AG08395 (cell line): ENCODE measurements at places on chromosomes 12 and 14.

- no peak for DNase-seq
Observed at GRCh38 chr12:32398816-32399369, 465 bp upstream of the FGD4 start.

DNA sequence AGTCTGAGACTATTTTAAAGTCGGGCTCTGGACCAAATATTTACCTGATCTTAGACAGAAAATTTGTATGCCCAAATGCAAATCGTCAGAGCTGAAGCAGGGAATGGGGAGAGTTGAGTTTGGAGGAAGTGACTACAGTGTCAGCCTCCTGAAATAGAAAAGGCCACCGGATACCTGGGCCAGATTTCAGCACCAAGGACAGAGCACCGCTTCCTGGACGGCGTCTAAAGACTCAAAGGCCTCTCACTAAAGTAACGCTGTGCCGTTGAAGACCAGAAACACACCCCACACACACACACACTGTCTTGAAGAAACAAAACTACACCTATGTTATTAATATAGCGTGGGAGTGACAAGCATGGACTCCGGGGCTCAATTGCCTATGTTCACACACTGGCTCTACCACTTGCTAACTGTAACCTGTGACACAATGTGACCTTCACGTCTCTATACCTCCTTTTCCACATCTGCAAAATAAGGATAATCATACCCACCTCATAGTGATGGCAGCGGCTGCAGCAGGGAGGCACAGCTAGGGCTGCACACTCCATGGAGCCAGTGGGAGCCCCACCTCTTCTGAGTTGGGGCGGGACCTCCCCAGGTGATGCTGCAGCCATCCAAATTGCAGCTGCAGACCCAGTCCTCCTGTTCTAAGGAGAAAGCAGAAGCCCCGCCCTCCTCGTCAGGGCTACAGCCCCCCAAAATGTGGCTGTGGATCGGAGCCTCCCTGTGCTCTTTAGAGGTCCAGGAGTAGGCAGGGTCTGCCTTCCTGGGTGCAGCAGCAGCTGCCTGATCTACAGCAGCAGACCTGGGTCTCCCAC lies 35.6 kb downstream of the KRT76 start:
- DNase-seq, result peak; percentile 54

GRCh38 chr12:50050410-50051098 lies 6.8 kb upstream of the ASIC1 start:
- DNase-seq, result peak; percentile 50

- DNase-seq, result peak; percentile 62
Observed at GRCh38 chr12:82835217-82835616, 148.5 kb downstream of the TMTC2 start.

- DNase-seq, result peak; percentile 20
Observed at GRCh38 chr14:61388173-61388975, 67.0 kb downstream of the PRKCH start.

- DNase-seq, result no peak
Observed at GRCh38 chr14:74555476-74556050, 56.5 kb downstream of the LTBP2 start.

DNA sequence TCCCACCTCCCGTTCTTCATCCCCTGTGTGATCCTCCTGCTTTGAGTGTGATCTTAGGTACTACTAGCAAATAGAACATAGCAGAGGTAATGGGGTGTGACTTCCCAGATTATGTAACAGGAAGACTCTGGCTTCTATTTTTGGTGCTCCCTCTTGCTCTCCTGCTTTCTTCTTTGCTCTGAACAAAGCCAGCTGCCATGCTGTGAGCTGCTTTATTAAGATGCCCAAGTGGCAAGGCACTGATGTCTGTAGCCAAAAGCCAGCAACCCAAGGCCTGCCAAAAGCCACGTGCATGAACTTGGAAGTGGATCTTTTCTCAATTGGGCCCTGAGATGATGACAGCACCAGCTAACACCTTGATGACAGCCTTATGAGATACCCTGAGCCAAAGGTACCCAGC lies 5.8 kb upstream of the MFAP5 start:
- no peak for DNase-seq

GRCh38 chr12:99367181-99367580 lies 280.4 kb upstream of the GARIN6 start:
- DNase-seq, result no peak

- DNase-seq, result no peak
Observed at GRCh38 chr14:33716921-33717320, 234.0 kb downstream of the EGLN3 start.

DNA sequence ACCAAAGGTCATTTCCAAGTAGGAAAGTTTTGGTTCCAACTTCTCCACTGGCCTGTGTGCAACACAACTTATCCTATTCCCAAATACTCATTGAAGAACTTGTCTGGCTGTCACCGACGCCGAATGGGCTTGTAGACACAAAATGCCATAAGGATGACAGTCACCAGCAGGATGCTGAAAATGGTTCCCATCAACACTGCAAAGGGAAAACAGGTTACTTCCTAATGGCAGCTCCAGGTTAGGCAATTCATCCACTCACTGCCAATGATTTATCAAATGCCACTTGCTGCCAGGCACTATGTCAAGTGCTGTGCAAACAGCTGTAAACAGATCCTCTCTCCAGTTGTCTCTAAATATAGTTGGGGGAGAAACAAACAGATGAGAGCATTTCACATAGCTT lies 6.1 kb downstream of the C12orf76 start:
- DNase-seq, result no peak

DNA sequence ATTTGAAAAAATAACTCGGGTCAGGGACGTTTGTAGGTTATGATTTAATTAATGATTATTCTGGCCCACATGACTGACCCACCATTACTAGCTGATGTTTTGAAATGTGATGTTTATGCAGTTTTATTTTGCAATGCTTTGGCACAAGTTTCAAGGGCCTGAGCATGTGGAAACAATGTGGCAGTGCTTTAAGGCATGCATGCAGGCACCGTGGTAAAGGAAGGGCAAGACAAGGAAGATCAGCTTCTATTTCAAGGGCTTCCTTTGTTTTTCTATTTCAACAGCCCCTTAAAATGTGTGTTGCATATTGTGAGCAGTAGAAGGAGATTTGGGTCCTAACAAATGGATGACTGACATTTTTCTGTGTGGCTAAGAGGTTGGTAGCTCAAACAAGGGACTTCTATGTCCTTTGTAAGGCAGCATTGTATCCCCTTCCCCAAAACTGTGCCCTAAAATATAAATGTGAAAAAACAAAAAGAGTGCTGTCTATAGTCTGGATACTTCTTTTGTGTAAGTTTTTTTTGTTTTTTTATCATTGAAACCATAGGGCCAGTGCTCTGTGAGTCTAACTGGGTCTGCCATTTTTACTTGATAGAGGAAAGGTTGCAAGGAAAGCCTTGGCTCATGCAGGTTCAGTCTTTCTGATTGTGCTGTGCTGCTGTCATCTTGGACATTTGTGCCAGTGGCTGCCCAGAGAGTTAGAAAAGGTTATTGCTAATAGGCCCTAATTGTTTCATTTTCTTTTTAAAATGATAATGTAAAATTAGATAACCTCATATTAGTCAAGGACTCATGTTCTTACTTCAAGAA lies 103.5 kb downstream of the FGD4 start:
- DNase-seq, result peak; percentile 62

- no peak for DNase-seq
Observed at GRCh38 chr12:43676183-43676813, 82.3 kb downstream of the PUS7L start.
